ENCODE measurements at places on chromosomes 6 and 20. TPM values are rescaled to one million over a fixed set of nuclear protein-coding genes. Genes with fewer than 3 reads are reported as not detected.

SOX18 gene
- 0.06 TPM for total RNA-seq

- peak; percentile 48 for DNase-seq
Observed at GRCh38 chr6:30725713-30726505, 5.8 kb downstream of the TUBB start.

DNA sequence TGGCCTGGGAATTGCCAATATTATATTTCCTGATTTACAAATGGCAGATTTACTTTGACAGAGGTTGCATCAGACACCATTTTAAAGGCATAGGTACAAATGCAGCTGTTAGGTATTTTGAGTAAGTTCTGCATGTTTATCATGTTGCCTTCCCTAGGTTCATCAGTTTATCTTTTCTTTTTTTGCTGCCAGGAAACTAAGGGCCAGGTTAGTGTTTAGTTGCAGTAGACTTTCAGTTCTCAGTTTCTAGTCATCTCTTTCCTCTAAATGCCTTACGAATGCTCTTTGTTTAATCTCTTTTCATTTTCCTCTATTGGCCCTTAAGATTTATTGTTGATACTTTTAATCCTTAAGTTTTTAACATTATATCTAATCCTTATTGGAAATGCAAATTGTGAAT lies 129.9 kb downstream of the SMAP1 start:
- no peak for DNase-seq

GRCh38 chr6:71394926-71395325 lies 106.3 kb downstream of the OGFRL1 start:
- DNase-seq: no peak

- no peak for DNase-seq
Observed at GRCh38 chr6:20921578-20921977, 387.3 kb downstream of the CDKAL1 start.

DNA sequence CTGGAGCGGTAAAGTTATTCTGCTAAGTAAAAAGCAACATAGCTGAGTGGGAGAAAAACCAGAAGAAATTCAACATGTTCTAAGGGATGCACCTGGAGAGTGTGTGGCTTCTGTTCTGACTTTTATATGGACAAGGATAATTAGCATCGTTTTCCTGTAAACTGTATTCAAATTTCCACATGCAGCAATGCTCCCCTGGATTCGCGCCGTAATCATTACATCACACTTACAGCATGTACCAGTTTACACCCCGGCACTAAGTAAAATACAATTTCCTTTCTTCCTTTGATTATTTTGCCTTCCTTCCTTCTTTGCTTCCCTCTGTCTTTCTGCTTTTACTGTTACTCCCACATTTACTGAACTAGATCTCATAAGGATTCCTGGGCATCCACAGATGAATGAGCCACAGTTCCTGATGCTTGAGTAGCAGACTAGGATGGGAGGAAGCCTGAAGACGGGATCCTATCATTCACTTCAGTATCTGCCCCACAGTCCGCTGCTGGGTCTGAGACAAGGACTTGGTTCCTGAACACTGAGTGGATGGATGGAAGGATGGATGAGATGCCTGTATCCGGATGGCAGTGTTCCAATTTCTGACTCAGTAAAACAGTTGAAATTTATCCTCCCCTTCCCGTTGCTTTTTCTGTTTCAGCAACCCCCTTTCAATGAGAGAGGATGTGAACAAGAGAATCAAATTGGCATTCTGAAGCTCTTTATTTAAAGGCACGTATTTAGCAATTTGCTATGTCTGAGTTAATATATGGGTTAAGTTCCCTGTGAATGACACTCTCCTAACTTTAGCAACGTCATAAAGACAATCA lies 174.6 kb downstream of the GJA10 start:
- no peak for DNase-seq

DNA sequence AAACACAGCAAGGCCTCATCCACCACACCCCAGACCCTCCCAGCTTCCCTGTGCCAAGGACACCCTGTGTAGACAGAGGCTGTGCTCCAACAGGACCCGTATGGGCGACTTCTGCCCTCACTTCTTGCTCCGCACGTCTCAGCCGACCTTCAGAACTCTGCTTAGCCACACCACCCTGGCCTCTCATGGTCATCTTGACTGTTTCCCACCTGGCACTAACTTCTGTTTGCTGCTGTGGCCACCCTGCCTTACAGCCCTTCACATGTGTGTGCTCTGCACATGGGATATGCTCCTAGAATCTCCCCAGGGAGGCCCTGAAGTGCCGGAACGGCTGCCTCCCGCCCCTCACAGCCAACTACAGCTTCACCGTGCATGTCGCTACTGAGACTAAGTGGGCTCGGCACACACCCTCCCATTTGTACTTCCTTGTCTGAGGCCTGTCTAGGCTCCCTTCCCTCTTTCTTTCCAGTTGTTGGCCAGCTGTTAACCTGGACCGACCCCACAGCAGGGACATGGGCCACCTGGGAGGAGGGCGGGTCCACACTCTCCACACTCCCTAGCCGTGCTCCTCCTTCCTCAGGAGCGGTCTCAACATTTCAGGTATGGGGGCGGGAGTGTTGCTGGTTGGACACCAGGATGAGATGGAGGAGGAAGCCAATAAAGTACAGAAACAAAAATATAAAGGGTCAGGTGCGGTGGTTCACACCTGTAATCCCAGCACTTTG lies 69.6 kb downstream of the PYGB start:
- no peak for DNase-seq

Data from cardiac muscle cell (in vitro differentiated cells and primary cell).